Renal cortical epithelial cell (primary cell): ENCODE measurements at places on chromosomes 5 and 9. TPM values are rescaled to one million over a fixed set of nuclear protein-coding genes. Genes with fewer than 3 reads are reported as not detected.

DNA sequence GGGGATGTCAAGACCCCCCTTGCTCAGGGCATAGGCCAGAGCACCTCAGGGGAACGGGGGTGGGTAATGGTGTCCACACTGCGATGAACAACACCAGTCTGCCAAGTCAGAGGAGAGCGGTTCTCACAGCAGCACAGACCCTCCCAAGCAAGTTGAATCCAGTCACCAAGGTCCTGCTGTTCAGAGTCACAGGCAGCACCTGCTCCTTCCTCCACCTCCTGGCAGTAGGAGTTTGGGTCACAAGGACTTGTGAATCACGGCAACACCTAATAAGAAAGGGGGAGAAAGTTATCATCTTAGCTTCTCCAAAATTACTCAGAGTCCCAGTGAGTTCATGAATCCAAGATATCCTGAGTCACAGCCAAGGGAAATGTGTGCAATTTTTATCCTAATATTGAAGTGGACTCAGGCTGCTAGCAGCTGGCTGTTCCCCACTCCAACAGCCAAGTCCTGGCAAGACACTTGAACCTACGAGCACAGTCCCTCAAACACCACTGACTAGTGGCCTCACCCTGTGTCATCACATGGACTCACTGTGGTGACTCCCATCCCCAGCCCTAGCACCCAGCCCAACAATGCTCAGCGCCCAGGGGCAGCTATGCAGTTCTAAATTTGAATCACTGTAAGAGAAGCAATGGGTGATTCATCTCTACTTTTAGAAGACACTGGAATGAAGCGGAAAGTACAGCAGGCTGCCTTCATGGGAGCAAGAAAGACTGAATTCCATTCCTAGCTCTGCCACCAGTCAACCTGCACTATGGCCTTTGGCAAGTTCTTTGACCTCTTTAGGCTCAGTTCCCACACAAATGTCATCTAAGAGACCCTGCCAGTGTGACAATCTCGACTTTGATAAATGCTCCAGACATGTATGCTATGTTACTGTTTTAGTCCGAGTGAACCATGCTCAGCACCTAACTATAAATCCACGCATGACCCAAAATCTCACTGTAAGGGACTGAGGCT lies 113.7 kb downstream of the KLHL3 start:
- peak; percentile 72 for DNase-seq

- no peak for DNase-seq
Observed at GRCh38 chr9:7366121-7366520, 433.5 kb downstream of the DMAC1 start.

CDHR2 gene
- total RNA-seq = not detected in 2 replicates

DNA sequence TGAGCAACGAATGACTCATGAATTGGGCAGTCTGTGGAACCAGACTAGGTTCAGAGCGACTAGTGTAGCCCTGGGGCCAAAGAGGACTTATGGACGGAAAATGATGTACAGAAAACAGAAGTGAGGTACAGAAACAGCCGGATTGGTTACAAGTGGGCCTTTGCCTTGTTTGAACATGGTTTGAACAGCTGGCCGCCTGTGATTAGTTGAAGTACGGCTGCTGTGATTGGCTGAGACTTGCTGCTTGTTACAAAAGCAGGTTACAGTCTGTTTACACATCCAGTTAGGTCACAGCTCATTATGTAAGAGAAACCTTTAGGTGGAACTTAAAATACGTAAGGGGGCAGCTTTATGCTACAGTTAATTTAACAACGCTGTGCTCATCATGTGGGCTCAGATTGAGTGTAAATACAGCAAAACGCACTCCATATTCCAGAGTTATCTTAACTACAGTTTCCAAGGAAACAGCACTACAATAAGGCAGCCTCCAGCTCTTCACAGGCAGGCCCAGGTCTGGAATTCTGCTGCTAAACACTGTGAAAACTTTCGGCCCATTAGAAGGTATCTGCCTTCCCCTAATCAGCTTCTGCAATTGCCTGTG lies 6.5 kb downstream of the AMACR start:
- DNase-seq = peak; percentile 91

DNA sequence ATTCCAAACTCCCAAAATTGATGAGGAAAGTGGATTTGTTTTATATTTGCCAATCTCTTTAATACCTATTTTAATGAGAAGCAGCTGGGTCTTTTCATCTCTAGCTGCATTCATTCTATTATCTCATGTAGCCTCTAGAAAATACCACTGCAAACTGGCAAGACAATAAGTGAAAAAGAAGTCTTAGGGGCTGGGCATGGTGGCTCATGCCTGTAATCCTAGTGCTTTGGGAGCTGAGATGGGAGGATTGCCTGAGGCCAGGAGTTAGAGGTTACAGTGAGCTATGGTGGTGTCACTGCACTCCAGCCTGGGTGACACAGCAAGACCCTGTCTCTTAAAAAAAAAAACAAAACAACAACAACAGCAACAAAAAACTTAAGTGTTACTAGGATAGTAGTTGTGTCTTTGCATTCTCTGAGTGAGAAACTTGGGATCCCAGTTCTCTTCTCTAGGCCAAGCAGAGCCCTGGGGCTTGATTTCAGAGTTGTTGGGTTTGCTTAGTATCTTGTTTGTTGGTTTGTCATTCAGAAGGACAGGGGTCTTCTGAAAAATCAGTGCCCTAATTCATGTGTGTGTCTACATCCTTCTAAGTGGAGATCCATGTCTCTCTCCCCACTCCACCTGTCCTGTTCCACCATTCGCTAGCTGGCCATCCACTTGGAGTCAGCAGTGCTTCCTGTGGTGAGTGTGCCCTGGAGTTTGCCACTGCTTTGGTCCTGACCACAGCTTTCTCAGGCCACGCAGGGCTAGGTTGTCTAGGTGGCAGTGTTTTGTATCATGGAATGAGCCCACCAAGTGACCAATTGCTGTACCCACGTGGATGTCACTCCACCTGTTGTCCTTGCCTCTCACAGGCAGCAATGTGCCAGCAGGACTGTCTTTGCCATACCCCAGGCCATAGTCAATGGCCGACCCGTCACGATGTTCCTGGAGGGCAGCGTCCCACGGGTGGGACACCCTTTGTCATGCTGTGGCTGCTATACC lies 19.5 kb downstream of the MARCHF6 start:
- no peak for DNase-seq

COMMD10 gene
- 42.1 and 72.8 TPM in 2 replicates for total RNA-seq

GRCh38 chr9:121743441-121744001 lies 92.1 kb downstream of the DAB2IP start:
- DNase-seq = peak; percentile 90
